ENCODE measurements at places on chromosomes 2 and 18.

- no peak for DNase-seq
Measured at GRCh38 chr2:42897358-42897757, 105.0 kb upstream of the HAAO start.

DNA sequence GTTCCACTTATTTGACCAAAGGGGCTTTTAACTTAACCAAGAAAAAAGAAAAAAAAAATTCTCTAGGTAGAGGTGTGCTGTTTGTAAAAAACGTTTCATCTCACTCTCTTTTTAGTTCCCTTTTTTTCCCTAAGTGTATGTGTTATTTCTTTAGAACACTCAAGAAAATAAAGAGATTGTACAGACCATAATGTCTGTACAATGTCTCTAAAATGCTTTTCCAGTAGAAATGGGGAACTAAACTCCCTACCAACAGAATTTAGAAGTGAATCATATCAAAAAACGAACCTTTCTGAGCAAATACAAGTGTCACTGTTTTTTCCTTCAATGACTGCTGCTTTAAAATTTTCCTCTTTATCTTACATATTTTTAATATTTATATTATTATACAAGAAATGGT lies 72.0 kb downstream of the CDH7 start:
- DNase-seq = no peak

GRCh38 chr18:79792988-79793355 lies 4.8 kb upstream of the KCNG2 start:
- DNase-seq = peak; percentile 20

GRCh38 chr18:53864770-53865169 lies 359.7 kb downstream of the MBD2 start:
- no peak for DNase-seq

DNA sequence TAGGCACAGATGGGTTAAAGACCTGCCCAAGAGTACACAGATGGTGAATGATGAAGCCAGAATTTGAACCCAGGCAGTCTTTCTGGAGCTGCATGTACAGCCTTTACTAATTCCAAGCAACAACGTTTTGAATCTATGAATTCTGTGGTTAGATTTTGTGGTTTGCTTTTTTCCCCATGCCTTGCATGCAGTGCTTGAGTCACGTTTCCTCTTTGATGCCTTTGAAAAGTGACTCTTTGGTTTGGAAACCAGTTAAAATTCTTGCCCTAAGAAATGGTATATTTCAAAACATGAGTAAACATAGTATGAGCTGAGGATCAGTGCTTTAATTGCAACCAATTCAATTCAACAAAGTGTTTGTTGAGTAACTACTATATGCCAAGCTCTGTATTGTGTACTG lies 48.2 kb upstream of the PPM1B start:
- DNase-seq = no peak

DNA sequence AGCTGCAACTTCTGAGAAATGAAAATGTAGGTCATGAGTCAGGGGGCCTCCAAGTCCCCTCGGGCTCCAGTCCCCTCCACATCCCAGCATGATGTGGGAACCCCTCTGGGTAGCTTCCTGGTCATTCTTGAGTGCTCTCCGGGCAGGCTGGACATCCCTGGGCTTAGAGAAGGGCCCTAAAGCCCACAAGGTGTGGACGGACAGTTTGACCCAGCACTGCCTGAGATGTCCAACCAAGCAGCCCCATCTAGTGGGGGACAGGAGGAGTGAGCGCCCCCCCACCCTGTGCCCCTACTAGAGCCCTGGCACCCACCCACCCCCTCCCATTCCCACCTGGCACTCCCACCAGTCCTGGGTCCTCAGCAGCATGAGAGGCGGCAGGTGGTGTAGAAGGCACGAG lies 46.0 kb downstream of the CYP27C1 start:
- no peak for DNase-seq

- no peak for DNase-seq
Measured at GRCh38 chr18:52598921-52599320, 258.9 kb downstream of the DCC start.

DNA sequence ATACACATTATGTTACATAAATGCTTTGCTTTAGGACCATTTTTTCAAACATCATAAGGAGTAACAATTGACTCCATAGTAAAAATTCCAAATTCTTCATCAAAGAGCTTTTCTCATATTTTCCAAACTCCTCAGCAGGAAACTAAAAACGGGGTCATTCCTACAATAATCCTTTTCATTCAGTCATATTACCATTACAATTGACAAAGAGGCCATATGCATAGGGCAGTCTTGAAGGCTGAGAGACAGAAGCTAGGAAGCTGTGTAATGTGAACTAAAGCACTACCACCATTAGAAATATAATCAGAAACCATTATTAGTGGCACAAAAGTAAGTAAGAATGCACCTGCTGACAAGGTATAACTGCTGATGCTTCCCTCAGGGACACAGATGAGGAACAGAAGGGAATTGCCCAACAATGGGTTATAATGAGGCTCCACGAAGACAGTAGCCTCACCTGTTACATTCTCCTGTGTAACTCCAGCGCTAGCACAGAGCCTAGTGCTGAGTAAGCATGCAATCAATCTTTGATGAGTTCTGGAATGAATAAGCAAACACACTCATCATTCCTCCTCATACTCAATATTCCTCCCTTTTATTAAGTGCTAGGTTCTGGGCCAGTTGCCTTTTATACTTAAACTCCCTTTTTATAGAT lies 942.3 kb downstream of the CPS1 start:
- no peak for DNase-seq

GRCh38 chr18:159037-159652 lies 788 bp downstream of the USP14 start:
- DNase-seq = peak; percentile 40

DNA sequence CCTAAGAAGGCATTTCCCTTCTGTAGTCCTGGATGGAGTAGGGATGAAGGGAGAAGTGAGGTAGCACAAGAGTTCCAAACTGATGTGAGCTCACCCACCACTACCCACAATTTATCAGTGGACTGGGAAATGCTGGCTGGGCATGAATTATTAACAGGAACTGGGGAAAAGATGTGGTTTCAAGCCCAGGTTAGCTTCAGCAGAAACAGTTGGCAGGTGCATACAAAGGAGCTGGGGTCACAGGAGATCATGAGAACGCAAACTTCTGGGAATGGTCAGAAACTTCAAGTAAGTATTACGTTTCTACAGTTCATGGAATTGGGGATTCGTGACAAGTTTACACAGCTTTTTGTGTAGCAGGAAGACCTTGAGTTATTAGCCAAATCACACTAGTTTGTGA lies 5.4 kb downstream of the CCDC141 start:
- no peak for DNase-seq

GRCh38 chr18:4870177-4870773 lies 326.8 kb downstream of the AKAIN1 start:
- no peak for DNase-seq

DNA sequence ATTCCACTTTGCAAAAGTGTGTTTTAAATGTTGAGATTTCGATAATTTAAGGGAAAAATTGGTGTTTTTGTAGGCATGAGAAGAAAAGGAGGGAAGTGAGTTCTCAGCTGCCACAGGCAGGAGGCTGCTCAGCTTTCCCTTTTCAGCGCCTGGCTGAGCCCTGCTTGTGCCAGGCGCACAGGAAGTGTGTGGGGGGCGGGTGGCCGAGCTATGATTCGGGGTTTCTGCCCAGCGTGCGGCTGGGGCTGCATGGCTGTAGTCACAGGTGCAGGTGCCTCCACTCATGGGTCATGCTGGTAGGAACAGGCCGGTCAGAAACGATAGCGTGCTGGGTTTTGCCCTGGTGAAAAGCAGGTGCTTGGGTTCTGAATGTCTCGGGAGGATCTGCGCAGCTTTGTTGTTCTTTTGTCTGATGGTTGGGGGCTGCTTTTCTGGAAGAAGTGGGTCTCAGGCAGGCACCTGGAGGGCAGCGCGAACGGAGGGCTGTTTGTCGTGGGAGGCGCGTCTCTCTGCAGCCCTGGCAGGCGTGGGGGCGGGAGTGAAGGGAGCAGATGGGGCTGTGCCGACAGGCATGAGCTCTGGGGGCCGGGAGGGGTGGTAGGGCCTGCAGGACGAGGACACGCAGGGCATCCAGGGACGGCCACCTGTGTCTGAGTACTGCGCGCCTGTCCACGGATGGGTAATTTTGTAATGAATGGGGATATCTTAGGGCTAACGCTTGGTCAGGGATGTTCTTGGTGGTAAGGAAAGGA lies 2.1 kb downstream of the KCNG2 start:
- peak; percentile 42 for DNase-seq

DNA sequence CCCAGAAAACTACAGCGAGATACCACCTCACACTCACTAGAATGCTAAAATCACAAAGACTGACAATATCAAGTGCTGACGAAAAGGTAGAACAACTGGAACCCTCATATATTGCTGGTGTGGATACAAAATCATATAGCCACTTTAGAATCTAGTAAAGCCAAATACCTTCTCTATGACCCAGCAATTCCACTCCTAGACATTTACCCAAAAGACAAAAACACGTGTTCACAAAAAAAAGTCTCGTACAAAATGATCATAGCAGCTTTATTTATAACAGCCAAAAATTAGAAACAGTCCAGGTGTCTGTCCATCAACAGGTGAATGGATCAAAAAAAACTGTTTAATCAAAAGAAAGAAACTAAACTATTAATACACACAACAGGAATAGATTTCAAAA lies 126.6 kb downstream of the ZFP36L2 start:
- DNase-seq = no peak

- DNase-seq = no peak
Measured at GRCh38 chr18:62757399-62758010, 42.2 kb downstream of the PHLPP1 start.

- peak; percentile 52 for DNase-seq
Measured at GRCh38 chr18:49238433-49239042, 221.9 kb downstream of the DYM start.

GRCh38 chr2:238912916-238913875 lies 65.3 kb downstream of the TWIST2 start:
- no peak for DNase-seq

- no peak for DNase-seq
Measured at GRCh38 chr2:12243381-12243780, 473.4 kb upstream of the TRIB2 start.

DNA sequence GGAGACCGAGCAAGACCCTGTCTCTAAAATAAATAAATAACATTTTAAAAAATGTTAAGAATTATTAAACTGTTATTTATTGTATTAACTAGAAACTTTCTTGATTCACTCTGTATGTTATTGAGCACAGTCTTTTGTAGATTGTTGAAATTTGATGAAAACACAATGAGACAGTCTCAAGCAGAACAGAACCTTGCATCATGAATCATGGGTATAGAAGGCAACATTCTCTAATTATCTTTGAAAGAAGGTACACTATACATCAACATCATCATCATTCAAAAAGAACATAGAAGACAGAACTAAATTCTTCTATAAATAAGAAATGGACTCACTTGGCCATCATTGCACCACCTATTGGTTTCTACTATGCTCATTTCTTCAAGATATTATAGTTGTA lies 67.7 kb downstream of the SLC8A1 start:
- DNase-seq = no peak

DNA sequence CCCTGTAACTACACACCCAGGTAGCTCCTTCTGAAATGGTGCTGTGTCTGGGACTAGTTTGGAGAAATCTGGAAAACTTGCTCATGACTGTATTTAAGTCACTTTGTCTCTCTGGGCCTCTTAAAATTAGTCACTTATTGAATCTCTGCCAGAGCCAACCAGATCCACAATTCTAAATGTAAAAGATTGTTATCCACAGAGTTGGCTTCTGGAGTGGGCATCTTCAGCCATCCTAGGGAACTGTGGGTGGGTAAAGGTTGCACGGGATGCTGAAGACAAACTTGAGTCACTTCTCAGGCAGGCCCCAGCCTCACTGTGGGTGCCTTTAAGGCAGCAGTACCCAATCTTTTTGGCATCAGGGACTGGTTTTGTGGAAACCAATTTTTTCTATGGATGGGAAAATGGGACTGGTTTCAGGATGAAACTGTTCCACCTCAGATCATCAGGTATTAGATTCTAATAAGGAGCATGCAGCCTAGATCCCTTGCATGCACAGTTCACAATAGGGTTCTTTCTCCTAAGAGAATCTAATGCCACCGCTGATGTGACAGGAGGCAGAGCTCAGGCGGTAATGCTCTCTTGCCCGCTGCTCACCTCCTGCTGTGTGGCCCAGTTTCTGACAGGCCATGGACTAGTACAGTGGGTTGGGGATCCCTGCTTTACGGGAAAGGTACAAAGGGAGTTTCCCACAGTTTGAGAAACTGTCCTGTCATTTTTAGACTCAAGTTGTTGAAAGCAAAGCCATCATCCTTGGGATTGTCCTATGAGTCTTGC lies 98.3 kb upstream of the SPRED2 start:
- no peak for DNase-seq

DNA sequence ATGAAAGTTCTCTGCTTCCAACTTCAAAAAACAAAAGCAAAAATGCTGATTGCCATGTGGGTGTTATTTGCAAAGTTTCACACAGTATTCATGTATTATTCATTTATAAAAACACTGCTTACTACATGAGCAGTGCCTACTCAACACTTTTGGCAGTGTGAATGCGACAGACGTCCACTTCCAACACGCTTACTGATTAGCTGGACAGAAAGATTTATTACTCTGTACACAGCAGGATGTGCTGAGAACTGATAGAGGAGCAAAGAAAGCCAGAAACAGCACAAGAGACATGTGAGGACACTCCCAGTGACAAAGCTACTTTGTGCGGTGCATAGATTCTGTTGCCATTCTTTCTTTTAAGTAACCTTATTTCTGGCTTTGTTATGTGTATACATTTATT lies 258.8 kb downstream of the DLGAP1 start:
- DNase-seq = no peak

DNA sequence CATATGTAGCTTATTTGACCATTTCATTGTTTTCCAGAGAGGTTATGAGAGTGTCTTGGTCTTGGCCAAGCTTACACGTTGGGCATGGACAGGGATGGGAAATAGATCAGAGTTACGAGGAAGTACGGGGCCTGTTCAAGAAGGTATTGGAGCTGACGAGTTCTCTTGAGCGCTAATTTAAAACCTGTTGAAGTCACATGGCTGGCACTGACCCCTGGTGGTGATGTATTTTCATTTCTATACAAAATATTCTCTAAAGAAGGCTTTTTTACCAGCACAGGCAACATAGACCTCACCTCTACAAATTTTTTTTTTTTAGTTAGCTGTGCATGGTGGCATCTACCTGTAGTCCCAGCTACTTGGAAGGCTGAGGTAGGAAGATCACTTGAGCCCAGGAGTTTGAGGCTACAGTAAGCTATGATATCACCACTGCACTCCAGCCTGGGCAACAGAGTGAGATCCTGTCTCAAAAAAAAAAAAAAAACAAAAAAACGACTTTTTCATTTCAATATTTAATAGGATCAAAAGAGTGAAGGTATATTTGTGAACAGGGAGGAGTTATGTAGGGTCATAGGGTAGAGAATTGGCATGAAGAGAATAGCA lies 19.6 kb downstream of the UGP2 start:
- peak; percentile 56 for DNase-seq

- DNase-seq = no peak
Measured at GRCh38 chr2:199440118-199440517, 17.6 kb downstream of the SATB2 start.

DNA sequence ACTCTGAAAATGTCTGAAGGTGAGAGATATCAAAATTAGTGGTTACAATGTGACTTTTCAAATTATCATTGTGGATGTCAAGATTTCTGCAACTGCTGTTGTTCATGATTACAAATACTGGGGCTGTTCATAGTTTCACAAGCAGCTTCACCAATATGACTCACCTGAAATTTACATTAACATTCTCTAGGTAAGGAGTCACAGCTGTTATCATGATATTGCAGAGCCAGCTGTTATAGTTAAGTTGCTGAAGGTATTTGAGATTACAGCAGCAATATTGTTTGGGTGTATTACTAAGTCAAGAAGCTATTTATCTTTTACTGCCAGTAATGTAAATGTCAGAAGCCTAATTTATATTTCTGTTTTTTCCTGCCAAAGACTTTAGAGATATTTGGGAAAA lies 140.0 kb downstream of the MC4R start:
- DNase-seq = no peak

GRCh38 chr18:74268933-74269620 lies 22.7 kb downstream of the CYB5A start:
- no peak for DNase-seq
